ENCODE measurements at places on chromosomes 1 and 21. TPM values are rescaled to one million over a fixed set of nuclear protein-coding genes. Genes with fewer than 3 reads are reported as not detected.

The GPR52 gene
- total RNA-seq, result 0.17 TPM

The SH2D1B gene
- total RNA-seq, result 0.05 TPM

The SPRR2A gene
- total RNA-seq, result not detected

The SLC30A7 gene
- 29.5 TPM for total RNA-seq

The PDZK1IP1 gene
- 0.79 TPM for total RNA-seq

The ZNF644 gene
- total RNA-seq, result 50.0 TPM

The OBSCN gene
- 11.5 TPM for total RNA-seq

The MYOG gene
- total RNA-seq, result not detected

The UTP25 gene
- total RNA-seq, result 12.1 TPM

The LAD1 gene
- total RNA-seq, result 0.67 TPM

The ADGRL4 gene
- not detected for total RNA-seq

The MYCL gene
- total RNA-seq, result 0.43 TPM

GRCh38 chr1:222521299-222522104 lies 26.4 kb downstream of the HHIPL2 start:
- DNase-seq, result peak; percentile 45

- DNase-seq, result no peak
Observed at GRCh38 chr1:41278076-41278475, 36.0 kb upstream of the SCMH1 start.

DNA sequence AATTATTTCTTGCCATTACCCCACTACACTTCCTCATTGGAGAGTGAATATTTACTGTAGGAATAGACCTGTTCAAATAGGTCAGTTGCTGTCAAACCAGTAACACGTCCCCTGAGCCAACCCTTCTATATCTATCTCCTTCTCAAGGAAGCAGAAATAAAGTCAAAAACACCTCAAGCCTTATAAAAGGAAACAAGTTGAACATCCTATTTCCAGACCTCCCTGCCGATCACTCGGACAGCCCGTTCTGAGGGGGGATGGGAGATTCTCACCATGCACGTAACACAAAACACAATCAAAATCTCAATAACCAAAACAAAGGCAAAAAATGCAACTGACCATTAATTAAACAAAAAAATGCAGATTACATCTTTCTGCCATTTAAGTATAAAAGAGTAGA lies 121.5 kb upstream of the KRTAP19-8 start:
- no peak for DNase-seq

GRCh38 chr1:157030728-157031127 lies 14.8 kb downstream of the ARHGEF11 start:
- no peak for DNase-seq

DNA sequence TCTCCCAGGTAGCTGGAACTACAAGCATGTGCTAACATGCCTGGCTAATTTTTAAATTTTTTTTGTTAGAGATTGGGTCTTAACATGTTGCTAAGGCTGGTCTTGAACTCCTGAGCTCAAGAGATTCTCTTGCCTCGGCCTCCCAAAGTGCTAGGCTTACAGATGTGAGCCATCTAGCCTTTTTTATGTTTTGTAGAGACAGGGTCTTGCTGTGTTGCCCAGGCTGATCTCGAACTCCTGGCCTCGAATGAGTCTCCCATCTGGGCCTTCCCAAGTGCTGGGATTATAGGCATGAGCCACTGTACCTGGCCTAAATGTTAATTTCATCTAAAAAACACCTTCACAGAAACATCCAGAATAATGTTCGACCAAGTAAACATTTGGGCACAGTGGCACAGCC lies 48.6 kb downstream of the FNBP1L start:
- DNase-seq, result no peak

DNA sequence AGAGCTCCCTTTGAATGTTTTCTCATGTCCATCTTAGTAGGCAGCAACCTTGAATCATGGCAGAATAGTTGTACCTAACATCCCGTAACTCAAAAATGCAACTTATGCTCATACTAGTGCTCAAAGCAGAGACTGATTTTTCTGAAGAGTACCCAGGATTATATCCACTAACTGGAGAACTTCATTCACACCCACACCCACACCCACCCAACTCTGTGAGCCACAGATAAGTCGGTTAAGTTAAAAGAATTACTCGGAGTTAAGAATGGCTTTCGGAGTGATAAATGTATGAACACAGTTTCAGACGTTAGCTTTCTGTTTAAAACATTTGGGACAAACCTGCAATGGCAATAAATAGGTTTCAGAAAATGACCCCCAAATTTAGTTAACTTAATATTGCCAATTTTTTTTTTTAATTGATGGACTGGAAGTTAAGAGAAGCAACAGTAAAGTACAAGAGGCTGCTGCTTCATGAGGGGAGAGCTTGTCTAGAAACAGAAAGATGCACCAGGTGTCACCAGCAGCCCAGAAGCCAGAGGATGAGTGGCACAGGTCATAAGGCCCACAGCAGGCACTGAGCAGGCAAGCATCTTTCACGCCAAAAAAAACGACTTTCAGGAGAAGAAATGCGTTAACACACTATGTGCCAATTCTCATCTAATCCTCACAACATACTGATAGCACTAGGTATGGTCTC lies 48.4 kb upstream of the C1orf198 start:
- no peak for DNase-seq

- DNase-seq, result no peak
Observed at GRCh38 chr1:208766832-208767231, 522.6 kb upstream of the PLXNA2 start.

GRCh38 chr1:109061183-109061582 lies 14.6 kb downstream of the TAF13 start:
- no peak for DNase-seq

- peak; percentile 91 for DNase-seq
Observed at GRCh38 chr1:190168116-190168892, 309.4 kb downstream of the BRINP3 start.

- DNase-seq, result no peak
Observed at GRCh38 chr1:220803401-220804201, 16.9 kb downstream of the MTARC1 start.

GRCh38 chr1:223831755-223832636 lies 13.8 kb downstream of the TP53BP2 start:
- DNase-seq, result peak; percentile 74

GRCh38 chr1:206909161-206909882 lies 12.1 kb downstream of the IL24 start:
- no peak for DNase-seq

DNA sequence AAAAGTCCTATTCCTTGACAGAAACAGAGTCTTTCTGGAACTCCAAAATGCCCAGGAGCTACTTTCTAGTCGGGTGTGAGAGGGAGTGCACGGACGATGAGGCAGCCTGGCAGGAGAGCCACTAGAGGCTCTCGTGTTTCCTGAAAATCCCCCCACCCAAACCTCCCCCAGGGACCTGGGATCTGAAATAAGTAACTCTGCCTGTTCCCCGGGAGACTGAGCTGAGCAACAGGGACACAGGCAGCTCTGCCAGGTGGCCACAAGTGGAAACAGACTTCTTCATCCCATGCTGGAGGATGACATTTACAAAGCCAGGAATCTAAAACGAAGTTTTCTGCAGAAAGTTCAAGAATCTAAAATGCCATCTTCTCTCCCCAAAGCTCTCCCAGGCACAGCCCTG lies 77.1 kb downstream of the ITPKB start:
- no peak for DNase-seq

DNA sequence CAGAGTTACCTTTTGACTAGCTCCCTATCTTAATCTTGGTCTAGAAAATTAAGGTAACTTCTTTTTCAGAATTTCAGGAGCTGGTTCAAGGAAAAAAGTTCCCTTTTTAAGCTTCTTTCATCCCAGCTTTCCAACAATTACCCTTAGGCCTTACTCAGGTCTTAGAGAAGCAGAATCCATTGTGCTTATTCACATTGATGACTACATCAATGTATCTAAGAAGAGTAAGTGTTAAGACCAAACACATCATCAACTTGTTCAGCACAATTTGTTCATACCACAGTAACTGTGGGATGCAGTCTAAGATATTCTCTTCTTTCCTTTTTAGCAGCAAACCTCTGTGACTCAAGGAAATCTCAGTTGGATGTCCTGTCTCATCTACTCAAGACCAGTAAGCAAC lies 4.1 kb downstream of the MRPL9 start:
- no peak for DNase-seq

DNA sequence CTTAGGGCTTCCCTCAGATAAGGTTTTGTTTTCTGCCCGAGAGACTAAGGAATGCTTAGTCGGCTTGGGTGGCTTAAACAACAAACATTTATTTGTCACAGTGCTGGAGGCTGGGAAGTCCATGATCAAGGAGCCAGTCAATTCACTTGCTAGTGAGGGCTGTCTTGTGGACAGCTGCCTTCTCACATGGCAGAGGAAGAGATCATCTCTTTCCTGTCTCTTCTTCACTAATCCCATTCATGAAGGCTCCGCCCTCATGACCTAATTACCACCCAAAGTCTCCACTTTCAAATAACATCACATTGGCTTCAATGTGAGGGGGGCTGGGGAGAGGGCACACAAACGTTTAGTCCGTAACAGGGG lies 50.5 kb upstream of the IL12RB2 start:
- no peak for DNase-seq

DNA sequence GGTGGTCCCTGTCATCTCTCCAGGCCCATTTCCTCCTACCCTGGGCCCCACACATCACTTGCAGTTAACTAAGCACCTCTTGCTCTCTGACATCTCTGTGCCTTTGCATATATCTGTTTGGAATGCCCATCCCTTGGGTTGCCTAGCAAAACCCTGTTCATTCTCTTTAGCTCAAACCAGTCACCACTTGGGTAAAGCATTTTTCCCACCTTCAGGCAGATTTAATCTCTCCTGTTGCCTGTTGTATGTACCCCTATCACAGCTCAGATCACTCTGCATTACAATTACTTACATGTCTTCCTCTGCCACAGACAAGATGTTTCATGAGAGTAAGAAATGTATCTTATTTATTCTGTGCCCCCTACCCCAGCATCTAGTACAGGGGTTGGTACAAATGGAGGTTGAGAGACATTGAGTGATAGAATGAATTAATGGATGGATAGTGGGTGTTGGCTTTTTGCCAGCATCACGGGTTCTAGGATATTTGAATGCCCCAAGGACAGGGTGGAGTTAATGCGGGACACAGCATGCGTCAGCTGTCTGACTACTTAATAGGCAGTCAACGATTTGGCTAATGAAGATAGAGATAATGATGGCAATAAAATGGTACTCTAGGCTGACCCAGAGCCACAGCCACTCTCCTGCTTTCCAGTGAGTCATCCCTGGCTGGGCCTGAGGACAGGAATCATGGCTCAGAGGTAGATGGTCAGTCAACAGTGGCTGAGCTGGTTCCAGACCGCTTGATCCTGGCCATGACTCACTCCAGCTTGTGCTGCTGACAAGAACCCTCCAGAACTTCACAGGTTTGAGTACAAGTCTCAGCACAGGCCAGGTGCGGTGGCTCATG lies 6.5 kb downstream of the NR0B2 start:
- DNase-seq, result peak; percentile 92

- no peak for DNase-seq
Observed at GRCh38 chr1:87457408-87457807, 128.7 kb downstream of the LMO4 start.

DNA sequence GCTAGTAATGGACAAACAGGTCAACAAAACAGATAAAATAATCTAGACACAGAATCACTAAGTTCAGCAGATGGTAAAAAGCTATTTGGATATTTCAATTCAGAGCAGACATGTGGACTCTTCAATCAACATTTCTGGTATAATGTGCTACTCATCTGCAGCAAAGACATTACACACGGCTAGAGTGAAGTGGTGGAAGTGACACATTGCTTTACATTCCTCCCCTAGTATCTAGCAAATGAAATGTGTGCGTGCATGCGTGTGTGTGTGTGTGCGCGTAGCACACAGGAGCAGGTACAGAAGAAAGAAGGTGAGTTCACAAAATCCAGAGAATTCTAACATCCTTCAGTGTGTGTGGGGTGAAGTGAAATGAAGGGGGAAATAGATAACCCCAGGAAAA lies 8.3 kb downstream of the AHCTF1 start:
- DNase-seq, result no peak

- no peak for DNase-seq
Observed at GRCh38 chr1:54812801-54813484, 11.8 kb upstream of the TTC22 start.

GRCh38 chr1:218302155-218302554 lies 17.1 kb downstream of the RRP15 start:
- no peak for DNase-seq

- DNase-seq, result no peak
Observed at GRCh38 chr1:37392051-37392450, 82.3 kb upstream of the ZC3H12A start.

- DNase-seq, result peak; percentile 72
Observed at GRCh38 chr1:109927911-109928321, 17.3 kb downstream of the CSF1 start.

DNA sequence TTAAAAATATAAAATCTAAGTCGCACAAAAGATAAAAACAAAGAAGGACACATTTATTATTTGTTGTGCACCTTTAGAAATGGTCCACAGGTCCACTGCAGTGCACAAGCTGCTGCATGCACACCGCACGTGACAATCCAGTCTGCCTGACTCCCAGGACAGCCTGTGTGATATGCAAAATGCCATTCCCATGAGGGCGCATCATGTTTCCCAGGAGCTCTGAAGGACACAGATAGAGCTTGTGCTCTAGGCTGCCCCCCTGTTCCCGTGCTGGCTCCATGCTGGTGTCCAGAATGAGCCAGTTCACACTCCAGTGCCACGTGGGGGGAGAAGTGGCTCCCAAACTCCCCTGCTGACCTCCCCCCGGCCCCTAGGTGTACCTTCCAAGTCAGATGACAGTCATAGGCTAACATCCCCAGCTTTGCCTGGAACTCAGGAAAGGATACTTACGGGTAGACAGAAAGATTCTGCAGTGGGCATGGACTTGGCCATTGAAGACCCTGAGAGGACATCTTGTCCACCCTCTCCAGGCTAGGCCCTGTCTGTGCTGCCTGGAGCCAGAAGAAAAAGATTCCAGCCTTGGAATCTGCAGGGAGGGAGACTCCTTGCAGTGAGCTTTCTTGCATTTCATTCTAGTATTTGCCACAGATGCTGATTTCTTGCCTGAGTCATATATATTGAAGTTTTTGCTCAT lies 26.3 kb downstream of the RAB7B start:
- DNase-seq, result peak; percentile 70

DNA sequence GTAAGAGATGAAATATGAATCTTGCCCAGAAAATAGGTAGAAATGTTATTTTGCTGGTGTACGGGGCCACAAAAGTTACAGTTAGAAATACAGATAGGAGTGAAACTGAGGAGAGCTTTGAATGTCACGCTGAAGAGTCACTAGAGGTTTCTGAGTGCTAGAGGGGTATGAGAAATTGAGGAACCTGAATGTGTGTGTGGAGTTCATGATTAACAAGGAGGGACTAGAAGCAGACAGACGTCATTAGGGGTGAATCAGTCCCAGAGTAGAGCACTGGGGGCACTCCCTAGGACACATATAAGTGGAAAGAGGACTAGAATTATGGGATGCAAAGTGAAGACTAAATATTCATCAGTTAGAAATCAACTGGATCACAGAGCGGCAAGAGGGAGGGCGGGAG lies 188.9 kb upstream of the MAP1LC3C start:
- no peak for DNase-seq

GRCh38 chr21:45099571-45099970 lies 25.2 kb downstream of the ADARB1 start:
- DNase-seq, result no peak

DNA sequence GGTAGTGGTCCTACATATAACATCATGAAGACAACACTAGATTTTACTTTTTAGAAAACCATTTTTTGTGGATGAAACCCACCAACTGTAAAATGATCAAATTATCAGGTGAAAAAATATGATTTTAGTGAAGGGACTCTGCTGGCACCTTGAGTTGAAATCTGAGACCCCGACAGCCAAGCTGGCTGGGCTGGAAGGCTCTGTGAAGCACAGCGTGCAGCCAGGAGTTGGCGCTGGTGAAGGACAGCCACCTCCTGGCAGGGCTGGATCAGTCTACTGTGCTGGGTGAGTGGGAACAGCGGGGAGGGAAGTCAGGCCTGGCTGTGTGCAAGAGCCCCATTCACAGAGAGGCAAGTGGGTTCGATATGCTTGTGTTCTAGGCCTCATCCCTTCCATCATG lies 47.9 kb downstream of the DDAH1 start:
- DNase-seq, result no peak
